ENCODE measurements at places on chromosomes 2 and 18.

DNA sequence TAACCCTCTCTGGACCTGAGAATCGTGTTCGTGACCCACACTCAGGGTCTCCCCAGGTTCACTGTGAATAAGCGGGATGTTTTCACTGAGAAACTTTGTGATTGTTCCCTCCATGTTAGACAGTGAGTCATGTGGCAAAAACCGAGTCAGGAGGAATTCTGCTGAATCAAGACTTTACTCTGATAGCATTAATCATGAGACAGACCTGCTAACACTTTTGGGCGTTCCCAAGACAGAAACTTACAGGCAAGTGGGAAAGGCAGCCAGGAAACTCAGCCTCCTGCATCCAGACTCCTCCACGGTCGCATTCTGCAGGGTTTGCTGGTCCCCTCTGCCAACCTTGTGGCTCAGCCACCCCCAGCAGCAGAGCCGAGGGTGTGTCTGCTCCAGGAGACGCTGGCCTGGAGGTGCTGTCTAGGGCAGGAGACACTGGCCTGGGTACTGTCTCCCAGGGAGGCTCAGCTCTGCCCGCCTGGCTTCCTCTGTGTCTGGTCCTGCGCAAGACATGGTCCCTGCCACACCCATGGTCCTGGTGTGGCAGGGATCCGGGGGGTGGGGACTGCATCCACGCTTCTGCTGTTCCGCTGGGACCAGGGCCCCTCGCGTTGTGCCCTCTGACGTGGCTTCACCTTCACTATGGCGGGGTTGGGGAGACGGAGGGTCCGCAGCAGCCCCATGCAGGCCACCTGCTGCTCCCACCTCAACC, 177.4 kb downstream of the TWIST2 start:
- DNase-seq: no peak

- no peak for DNase-seq
Measured at GRCh38 chr18:79933765-79934164, 17.7 kb downstream of the SLC66A2 start.

GRCh38 chr2:108571286-108571685, 37.0 kb downstream of the LIMS1 start:
- no peak for DNase-seq

- DNase-seq: no peak
Measured at GRCh38 chr2:36441816-36442215, 86.2 kb downstream of the CRIM1 start.

DNA sequence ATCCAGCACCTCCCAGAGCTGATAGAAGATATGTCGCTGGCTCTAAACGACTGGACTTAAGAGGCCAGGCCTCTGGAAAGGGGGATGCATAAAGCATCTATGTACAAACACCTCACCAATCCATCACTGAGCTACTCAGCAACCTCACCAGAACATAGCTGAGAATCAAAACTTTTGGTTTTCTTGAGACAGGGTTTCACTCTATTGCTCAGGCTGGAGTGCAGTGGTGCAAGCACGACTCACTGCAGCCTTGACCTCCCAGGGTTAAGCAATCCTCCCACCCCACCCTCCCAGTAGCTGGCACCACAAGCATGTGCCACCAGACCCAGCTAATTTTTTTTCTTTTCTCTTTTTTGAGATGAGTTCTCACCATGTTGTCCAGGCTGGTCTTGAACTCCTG, 62.9 kb upstream of the MSH6 start:
- no peak for DNase-seq

DNA sequence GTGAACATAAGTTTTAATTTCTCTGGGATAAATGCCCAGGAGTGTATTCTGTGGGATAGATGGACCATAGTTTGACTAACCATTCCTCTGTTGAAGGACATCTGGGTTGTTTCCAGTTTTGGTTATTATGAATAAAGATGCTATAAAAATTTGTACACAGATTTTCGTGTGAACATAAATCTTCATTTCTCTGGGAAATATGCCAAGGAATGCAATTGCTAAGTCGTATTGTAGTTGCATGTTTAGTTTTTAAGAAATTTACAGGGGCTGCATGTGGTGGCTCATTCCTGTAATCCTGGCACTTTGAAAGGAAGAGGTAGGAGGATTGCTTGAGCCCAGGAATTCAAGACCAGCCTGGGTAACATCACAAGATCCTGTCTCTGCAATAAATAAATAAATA, 6.9 kb upstream of the SLC11A1 start:
- no peak for DNase-seq

DNA sequence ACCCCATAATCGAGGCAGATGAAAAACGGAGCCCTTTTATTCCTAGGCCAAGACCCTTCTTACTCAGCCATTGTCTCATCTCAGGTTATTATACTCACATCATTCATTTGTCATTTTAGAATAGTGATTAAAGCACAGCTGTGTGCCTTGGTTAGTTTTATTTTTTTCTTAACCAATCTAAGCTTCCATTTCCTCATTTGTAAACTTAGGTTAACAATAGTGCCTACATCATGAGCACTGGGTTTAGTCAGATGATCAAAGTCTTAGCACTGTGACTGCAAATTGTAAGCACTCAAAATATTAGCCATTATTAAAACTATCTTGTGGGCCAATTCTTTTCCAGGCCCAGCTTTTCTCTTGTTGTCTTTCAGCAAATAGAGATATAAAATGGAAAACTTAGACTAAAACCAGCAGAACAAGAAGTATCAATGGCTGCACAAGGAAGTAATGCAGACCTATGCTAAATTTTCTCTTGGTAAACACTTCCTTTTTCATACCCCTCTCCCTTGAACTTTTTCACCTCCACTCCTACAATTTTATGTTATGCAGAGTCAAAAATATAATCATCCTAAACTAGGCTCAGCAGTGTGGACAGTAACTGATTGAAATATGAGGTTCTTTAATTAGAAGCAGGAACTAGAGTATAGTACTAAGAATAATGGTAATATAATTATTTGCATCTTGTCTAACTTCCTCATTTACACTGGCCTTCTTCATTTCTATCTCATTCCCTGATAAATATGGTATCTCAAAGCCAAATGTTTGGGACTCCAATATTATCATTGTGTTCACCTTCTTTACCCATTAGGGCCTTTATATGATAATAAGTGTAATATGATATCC, 21.5 kb upstream of the GALNT3 start:
- no peak for DNase-seq

DNA sequence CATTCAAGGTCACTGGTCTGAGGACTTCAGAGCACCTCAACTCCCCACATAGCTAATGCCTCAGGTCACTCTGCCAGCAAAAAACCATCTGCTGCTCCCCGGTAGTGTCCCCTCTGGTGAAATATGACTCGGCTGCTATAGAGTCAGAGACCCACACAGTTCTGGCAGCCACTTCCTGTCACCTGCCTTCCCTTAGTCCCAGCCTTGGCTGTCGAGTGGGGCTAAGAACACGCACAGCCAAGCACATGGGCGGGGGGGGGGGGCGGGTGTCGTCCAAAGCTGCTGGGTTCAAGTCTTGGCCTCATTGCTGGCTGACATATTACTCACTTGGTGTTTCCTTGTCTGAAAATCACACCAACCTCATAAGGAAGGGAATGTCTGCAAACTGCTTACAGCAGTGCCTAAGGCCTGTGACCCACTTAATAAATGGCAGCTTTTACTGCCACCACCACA, 37.5 kb downstream of the POLR1A start:
- peak; percentile 78 for DNase-seq

DNA sequence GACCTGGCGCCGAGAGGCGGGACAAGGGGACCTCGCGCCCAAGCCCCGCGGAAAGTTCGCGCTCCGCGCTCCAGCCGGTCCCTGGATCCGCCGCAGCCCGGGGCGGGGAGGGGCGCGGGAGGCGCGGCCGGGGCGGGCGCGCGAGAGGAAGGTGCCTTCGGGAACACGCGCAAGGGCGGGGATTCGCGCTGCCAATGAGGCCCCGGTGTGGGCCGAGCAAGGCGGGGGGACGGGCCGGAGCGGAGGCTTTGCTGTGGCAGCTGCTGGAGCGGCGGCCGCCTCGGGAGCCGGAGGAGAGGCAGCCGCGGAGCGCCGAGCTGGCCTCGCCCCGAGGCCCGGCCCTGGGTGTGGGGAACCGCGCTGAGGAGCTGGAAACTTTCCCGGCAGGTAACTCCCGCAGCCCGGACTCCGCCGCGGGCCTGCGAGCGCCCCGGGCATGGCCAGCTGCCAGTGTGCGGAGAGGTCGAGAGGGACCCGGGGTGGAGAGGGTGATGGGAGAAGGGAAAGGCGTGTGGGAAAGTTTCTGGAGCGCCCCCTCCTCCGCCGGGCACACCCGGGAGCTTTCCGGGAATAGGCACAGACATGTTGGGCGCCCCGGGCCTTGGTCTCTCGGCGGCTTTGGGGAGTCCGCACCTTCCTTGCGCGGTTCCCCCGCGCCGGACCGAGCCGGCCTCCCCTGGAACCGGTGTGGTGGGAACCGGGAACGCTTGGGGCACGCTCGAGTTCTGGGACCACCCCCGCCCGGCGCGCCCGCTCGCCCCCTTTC, at the start of gene TANC1:
TSS of gene TANC1 (plus strand) at position 245 of the 766 bp plus-strand sequence. CDS start 97,271 bp downstream, outside the sequence.
- peak; percentile 85 for DNase-seq

DNA sequence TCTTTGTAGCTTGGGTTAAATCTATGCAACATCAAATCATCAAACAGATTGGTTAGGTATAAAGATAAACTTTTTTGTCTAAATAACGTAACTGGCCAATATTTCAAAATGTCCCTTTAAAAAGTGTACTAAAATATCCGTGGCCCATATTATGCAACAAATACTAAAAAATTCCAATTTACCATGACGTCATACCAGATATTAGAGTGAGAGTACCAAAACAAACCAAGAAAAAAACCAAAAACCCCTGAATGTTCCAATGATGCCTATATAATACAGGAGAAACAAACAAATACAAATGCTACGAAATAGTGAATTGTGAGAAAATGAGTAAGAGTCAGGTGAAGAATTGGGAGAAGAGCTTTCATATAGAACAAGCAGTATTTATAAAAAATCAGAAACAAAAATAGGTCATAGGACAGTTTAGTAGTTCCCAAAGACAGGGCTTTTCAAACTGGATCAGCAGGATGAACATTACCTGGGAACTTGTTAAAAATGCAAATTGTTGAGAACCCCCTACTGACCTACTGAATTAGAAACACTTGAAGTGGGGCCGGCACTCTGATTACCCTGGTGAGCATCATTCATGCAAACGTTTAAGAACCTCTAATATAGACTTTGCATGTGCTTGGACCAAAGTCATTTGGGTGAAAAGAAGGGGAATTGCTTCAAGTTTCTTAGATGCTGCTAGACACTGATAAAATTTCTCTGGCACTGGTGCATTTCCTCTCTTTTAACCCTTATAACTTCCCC, 753.7 kb downstream of the DSC3 start:
- no peak for DNase-seq

GRCh38 chr2:71990122-71990521, 157.5 kb downstream of the CYP26B1 start:
- DNase-seq: no peak

DNA sequence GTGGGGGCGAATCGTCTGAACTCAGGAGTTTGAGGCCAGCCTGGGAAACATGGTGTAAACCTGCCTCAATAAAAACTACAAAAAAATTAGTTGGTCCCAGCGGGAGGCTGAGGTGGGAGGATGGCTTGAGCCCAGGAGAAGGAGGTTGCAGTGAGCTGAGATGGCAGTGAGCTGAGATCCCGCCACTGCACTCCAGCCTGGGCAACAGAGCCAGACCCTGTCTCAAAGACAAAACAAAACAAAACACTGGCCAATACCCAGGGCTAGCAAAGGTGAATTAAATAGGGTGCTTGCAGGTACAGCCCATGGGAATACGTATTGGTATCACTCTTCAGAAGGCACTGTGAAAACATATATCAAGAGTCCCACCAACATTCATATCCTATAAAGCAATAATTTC, 7.0 kb downstream of the ITSN2 start:
- DNase-seq: no peak

DNA sequence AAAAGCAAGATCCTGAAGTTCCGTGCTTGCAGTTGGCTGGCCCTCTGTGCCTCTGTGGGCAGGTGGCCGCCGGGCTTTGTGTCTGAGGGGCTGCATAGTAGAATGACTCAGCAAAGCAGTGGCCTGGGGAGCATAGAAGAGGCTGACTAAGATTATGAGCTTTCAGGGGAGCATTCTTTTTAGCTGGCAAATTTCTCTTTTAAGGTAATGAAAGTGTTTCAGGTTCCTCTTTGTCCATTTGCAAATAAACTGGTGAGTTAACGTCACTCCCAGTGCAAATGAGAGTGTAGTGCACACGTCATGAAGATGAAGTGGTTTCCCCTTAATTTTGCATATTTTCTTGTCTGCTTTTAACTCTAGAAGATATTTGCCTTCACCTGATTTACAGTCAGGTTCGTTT, 98.6 kb downstream of the BCL2L11 start:
- DNase-seq: no peak

DNA sequence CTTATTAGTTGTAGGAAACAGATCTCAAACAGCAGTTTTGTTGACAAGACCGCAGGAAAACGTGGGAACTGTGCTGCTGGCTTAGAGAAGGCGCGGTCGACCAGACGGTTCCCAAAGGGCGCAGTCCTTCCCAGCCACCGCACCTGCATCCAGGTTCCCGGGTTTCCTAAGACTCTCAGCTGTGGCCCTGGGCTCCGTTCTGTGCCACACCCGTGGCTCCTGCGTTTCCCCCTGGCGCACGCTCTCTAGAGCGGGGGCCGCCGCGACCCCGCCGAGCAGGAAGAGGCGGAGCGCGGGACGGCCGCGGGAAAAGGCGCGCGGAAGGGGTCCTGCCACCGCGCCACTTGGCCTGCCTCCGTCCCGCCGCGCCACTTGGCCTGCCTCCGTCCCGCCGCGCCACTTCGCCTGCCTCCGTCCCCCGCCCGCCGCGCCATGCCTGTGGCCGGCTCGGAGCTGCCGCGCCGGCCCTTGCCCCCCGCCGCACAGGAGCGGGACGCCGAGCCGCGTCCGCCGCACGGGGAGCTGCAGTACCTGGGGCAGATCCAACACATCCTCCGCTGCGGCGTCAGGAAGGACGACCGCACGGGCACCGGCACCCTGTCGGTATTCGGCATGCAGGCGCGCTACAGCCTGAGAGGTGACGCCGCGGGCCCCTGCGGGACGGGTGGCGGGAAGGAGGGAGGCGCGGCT, at the start of gene TYMS:
TSS of gene TYMS (plus strand) at position 343 of the 690 bp plus-strand sequence. CDS start at position 433, 90 bp downstream.
- peak; percentile 90 for DNase-seq

GRCh38 chr2:57809230-57809629, 237.4 kb upstream of the VRK2 start:
- peak; percentile 28 for DNase-seq

DNA sequence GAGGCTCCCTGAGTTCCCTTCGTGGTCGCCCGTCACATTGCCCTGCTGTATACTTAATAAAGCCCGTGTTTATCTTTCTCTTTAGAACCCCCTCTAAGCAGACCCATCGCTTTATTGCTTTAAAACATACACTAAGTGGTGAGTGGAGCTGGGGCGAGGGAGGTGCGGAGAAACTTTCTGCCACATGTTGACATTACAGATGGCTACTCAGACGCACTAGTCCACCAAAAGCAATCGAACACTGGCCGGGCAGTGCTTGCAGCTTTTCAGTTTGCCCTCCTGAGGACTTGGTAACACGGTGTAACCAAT, 859 bp upstream of the COLEC12 start:
- DNase-seq: no peak

GRCh38 chr2:75403991-75404428, 156.7 kb downstream of the EVA1A start:
- peak; percentile 56 for DNase-seq

DNA sequence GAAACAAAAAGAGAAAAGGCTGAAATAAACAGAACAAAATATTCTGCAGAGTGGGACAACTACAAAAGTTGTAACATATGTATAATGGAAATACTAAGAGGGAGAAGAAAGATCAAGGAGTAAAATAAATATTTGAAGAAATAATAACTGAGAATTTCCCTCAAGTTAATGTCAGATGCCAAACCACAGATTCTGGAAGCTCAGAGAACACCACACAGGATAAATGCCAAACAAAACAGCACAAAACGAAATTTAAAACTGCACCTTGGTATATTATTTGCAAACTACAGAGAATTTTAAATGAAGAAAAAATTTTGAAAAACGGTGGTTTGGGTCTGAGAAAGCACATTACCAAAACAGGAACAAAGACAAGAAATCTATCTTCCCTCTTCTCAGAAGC, 1588.9 kb upstream of the TMEFF2 start:
- DNase-seq: no peak

Data from NCI-H2081 (cell line).